ENCODE measurements at places on chromosomes 13 and 19.

GRCh38 chr19:16033136-16033530 lies 43.2 kb upstream of the TPM4 start:
- DNase-seq = no peak

DNA sequence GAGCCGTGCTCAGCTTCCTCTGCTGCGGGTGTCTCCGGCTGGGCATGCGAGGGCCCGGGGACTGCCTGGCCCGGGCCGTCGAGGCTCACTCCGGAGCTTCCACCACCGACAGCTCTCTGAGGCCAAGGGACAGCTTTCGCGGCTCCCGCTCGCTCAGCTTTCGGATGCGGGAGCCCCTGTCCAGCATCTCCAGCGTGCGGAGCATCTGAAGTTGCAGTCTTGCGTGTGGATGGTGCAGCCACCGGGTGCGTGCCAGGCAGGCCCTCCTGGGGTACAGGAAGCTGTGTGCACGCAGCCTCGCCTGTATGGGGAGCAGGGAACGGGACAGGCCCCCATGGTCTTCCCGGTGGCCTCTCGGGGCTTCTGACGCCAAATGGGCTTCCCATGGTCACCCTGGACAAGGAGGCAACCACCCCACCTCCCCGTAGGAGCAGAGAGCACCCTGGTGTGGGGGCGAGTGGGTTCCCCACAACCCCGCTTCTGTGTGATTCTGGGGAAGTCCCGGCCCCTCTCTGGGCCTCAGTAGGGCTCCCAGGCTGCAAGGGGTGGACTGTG lies 1.2 kb downstream of the S1PR4 start:
- peak; percentile 38 for DNase-seq

DNA sequence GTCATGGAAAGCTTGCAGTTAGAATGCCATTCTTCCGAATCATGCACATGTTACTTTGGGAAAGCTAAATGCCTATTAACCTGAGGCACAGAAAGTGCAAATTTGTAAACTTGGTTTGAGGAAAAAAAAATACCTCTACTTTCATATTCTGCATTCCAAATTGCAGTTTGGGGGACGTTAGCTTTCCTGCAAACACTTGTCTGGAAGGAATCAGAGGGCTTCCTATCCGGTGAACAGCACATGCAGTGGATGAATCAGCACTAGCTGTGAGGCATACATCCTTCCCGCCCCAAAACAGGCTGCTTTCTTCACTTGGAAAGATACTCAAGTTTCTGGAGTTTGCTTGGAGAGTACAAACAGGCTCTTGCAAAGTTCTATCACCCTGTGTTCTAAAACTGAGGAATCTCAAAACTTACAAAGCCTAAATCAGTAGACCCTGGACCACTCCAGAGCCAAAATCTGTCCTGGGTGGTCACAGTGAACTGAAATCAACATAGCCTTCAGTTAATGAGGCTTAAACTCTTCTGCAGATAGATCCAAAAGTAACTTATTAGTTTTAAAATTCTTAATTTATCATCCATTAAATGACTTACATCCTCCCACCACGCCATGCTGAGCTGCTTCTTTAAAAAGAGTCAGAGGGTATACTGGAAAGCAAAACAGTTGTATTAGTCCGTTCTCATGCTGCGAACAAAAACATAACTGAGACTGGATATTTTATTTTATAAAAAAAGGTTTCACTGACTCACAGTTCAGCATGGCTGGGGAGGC lies 802.3 kb upstream of the ARGLU1 start:
- no peak for DNase-seq

- DNase-seq = no peak
Measured at GRCh38 chr13:29959086-29959485, 108.7 kb upstream of the UBL3 start.
